ENCODE measurements at places on chromosomes 4 and X.

- no peak for DNase-seq
These were observed 17.2 kb downstream of the SMIM31 start for GRCh38 chr4:164771088-164771487.

DNA sequence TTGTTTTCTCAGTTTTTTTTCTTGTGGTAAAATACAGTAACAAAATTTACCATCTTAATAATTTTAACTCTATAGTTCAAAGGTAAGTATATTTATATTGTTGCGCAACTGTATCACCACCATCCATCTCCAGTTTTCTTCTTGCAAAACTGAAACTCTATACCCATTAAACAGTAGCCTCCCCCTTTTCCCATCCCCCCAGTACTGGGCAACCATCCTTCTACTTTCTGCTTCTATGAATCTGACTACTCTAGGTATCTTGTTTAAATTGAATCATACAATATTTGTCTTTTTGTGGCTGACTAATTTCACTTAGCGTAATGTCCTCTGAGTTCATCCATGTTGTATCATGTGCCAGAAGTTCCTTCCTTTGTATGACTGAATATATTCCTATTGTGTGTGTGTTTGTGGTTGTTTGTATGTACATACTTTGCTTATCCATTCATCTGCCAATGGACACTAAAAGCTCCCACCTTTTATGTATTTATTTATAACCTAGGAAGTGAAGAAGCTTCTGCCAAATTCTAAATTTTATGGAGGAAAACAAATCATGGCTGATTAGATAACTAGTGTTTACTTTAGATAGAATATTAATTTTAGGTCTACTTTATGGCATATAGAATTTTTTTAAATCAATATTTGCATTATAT lies 10.0 kb downstream of the ABHD18 start:
- DNase-seq = no peak

GRCh38 chrX:17395154-17395553 lies 20.2 kb downstream of the NHS start:
- DNase-seq = no peak

DNA sequence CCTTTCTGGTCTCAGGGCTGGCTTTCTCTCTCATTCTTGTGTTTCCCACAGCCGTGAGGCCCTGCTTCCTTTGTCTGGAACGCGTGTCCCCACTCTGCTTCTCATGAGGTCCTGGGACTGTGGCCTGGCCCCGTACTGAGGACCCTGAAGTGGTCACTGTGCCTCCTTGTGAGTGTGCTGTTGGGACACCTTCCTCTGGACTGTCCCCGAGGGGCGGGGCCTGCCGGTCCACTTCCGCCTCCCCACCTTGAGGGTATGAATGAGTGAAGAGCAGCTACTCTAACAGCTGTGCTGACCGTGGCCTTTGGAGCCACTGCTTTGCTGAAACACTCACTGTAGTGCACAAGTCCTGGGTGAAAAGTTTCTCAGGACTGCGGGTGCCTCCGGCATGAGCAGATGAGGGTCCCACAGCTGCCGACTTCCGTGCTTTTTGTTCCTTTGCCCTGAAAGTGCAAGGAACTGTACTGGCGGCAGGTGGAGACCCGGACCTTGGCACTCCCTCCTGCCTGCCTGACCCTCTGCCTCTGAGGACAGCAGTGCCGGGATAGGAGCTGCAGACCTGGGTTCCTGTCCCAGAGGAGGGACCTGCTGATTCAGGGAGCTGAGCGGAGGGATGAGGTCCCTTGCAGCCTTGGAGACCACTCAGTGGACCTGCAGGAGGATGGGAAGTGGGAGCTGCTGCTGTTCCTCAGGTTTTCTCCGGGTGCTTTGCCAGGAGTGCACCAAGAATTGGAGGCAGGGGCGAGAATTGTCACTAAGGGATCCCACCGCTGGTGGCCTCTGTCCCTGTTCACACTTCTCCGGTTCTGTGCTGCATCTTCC lies 38.0 kb downstream of the HTT-AS start:
- DNase-seq = no peak

DNA sequence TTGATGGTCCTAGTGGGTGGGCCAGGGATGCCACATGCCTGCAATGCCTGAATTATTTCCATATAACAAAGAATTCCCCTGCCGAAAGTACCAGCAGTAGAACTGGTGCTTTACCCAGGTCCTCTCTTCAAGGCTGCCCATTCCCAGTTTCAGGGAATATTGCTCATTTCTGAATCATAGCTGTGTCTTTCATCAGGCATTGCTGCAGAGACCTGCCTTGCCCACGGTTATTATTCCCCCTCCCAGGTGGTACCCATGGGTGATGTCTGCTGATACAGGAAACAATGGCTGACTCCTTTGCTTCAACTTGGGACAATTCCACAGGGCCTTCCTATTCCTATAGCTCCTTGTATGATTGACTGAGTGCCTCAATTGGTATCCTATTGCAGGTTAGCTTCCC lies 9.7 kb upstream of the IQCM start:
- no peak for DNase-seq

GRCh38 chr4:139759097-139759496 lies 93.5 kb downstream of the MGST2 start:
- DNase-seq = no peak

All from muscle of arm (tissue), 14 donors.